H4 (cell line): ENCODE measurements at places on chromosomes 5 and 9.

DNA sequence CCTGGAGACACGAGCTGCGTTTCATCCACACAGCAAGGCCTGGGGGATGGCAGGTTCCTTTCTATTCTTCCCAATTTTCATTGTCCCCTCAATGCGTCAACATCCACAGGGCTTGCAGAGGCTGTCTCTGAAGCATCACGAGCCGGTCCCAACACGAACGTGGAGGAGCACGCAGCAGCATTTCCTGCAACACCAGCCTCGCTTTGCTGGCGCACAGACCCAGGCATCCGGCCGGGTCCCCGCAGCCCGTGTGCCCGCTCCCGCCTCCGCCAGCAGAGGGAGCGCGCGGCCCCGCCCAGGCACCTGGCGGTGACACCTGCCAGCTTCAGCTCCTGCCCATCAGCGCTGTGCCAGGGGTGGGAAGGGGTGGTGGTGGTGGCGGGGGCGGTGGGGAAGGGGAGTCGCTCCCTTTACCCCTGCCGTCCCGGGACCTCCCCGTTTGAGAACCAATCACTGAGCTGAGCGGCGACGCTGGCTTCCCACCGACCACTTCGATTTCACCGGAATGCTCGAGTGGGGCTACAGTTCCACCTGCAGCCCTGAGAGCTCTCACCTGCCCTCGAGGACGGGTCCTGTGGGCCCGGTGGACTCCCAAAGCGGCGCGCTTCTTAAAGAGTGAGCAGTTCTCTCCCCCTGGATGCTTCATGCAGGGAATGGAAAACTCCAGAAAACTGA lies 464.5 kb downstream of the ICE1 start:
- DNase-seq, result no peak

DNA sequence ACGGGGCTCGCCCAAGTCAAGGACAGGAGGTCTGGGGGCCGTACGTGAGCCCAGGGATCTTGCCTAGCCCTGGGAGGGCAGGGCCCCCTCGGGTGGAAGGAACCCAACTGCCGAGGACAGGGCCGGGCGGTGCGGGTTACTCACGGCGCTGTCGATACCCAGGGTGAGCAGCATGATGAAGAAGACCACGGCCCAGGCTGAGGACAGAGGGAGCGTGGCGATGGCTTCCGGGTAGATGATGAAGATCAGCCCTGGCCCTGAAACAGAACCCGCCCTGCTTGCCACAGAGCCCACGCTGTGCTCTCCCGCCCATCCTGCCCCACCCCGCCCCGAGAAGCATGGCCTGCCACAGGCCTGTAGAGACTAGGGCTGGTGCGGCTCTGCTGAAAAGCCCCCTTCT lies 34.1 kb downstream of the SLC6A3 start:
- no peak for DNase-seq

GRCh38 chr5:127079994-127080491 lies 6.7 kb upstream of the C5orf63 start:
- DNase-seq, result no peak

DNA sequence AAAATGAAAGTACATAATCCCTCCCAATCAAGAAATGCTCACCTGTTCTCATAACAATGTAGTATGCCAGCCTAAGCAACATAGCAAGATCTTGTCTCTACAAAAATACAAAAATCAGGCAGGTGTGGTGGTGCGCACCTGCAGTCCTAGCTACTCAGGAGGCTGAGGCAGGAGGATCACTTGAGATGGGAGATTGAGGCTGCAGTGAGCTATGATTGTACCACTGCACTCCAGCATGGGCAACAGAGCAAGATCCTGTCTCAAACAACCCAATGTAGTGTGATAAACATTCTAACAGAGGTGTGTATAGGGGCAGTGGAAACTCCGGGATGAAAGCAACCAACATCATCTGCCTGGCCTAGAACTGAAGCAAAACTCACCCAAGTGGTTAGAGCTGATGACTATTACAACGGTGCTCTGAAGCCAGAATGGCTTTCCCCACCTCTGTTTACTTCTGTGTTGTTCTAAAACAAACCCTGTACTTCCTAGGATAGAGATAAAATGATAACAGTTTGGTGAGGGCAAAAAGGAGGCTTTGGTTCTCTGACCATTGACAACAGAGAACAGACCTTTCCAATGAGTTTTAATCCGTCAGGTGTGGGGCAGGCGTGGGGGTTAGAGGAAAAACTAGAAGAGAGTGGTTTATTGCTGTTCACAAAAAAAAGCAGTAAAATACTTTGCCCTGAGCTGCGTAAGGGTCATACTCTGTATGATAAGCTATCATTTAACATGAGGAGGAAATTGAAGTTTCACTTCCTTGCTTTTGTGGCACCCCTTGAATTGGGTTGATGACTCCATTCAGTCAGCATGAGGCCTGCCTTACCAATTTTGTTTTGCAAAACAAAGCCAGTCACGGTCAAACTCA lies 18.9 kb downstream of the WNT8A start:
- no peak for DNase-seq

GRCh38 chr5:72427488-72428437 lies 79.4 kb downstream of the ZNF366 start:
- DNase-seq, result no peak
